ENCODE measurements at places on chromosomes 4 and X.

DNA sequence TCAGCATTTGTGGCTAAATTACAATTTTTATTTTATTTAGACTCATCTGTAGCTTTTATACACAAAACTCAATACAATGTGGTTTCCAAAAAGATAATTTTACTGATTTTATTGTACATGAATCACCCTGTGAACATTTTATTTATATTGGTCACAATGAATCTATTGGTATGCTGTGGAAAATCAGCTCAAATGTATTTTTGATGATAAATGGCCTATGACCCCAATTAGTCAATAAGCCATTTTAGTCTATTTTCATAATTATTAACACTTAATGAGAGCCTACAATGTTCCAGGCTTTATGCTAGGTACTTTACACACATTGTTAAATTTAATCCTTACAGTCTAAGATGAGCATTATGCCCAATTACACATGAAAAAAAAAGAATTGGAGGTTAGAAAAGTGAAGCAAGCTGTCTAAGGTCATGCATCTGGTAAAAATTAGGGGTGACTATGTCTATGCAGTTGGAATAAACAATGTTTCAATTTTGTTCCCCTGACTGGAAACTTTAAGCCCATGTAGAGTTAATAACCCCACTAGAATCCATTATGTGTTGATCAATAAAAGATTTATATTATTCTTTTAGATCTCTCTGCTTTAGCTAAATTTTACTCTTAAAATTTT lies 344.7 kb downstream of the PABPC4L start:
- no peak for DNase-seq

DNA sequence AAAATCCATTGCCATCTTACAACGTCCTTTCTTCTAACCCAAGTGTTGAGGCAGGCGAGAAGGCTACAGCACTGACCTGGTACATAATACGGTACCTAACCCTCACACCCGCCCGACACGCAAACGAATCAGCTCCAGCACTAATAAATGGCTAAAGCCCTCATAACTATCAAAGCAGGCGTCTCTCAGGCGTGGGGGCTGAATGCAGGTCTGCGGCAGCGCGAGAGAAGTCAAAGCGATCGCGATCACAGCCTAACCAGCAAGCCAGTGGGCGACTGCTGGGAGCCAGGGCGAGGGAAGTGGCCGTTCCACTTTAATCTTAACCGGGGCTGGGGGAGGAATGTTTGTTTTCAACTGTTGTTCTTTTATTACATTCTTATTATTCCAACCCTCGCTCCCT lies 1.5 kb downstream of the CDX4 start:
- no peak for DNase-seq

DNA sequence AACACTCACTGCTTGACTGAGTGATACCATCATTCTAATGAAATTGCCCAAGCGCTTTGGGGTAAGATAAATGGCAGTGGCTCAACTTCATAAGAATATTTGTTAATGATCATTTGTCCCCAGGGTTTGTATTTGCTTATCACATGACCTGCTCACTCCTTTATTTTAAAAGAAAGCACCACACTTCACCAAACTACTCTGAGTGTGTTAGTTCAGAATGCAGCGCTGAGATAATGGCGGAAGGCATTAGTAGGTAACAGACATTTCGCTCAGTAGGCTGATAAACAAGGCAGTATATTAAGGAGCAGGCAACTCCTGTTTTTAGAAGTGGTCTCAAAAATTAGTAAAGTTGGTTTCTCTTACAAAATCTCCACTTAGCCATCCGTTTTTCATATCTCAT lies 1.6 kb downstream of the SNX25 start:
- DNase-seq = no peak

DNA sequence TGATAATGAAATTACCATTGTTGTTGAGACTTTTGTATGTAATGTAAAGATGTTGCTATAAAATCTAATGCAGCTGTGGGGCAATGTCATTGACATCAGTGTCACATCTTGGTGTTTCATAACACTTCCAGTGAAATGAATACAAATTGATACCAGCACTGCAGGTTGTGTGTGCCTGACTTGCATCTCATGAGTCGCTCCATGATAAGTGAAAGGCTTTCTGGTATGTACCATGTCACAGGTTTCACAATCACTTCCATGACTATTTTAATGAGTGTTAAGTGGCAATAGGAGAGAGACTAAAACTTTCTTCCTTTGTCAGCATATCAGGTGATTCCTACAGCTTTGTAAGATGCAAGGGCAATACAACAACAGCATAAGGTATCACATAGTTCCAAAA lies 94.4 kb downstream of the ABCB7 start:
- no peak for DNase-seq

DNA sequence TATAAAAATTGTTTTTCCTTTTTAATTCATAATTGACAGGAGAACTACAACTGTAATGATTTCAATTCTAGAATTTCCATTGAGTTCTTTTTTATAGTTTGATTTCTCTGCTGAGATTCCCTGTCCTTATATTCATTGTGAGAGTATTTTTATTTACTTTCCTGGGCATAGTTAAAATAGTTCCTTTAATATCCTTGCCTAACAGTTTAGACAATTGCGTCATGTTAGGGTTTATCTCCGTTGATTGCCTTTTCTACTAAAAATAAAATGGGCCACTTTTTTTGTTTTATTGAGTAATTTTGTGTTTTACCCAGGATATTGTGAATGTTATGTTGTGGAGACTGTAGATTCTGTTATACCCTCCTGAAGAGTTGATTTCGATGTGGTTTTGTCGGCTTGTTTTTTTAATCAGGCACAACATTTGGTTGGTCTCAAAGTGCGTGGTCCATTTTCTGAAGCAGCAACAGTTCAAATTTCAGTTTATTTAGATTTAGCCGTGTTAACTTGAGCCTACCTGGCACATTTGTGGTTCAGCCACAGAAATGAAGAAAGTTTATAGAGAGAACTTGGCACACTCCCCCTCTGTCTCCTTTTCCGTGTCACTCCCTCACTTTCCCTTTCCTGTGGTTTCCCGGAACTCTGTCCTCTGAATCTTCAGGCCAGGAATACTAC lies 16.0 kb upstream of the PRRG1 start:
- no peak for DNase-seq

GRCh38 chr4:11343536-11343935 lies 85.2 kb downstream of the HS3ST1 start:
- DNase-seq = no peak

- no peak for DNase-seq
Observed at GRCh38 chr4:44186096-44186849, 262.3 kb downstream of the KCTD8 start.

- DNase-seq = no peak
Observed at GRCh38 chrX:2498781-2499302, 1.9 kb downstream of the DHRSX start.

DNA sequence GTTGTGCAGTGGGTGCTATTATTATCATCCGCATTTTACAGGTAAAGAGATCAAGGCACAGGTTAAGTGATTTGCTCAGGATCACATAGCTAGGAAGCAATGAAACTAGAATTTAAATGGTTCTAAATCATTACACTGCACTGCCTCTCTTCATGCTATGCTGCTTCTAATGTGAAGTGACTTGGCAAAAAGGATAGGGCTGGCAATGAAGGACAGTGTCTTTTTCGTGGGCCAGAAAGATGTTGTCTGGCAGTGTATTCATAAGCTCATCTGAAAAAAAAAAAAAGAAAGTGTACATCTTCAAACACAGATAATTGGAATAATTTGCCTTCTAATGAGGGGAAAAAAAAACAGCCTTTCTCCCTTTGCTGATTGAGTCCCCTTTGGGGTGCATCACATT lies 132.2 kb upstream of the FUNDC1 start:
- DNase-seq = no peak

- DNase-seq = no peak
Observed at GRCh38 chr4:101064541-101065180, 282.7 kb downstream of the PPP3CA start.

- DNase-seq = no peak
Observed at GRCh38 chr4:99264927-99265326, 25.9 kb downstream of the ADH1A start.

GRCh38 chrX:68681443-68681941 lies 34.0 kb downstream of the STARD8 start:
- DNase-seq = no peak

- DNase-seq = no peak
Observed at GRCh38 chr4:39812500-39812899, 114.6 kb downstream of the UBE2K start.

GRCh38 chr4:4671774-4672349 lies 130.0 kb upstream of the STX18 start:
- no peak for DNase-seq

GRCh38 chrX:111505783-111506182 lies 5.7 kb upstream of the SERTM2 start:
- no peak for DNase-seq

DNA sequence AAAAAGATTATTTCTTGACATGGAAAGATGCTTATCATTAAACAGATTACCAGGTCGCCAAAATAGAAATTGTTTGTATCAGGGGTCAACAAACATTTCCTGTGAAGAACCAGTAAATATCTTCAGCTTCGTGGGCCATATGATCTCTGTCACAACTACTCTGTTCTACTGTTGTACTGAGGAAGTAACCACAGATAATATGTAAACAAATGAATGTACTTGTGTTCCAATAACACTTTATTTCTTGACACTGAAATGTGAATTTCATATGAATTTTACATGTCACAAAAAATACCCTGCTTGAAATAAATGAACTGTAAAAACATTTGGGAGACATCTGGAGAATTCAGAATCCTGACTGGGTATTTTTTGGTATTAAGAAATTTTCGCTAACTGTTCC lies 4.7 kb upstream of the FHL1 start:
- no peak for DNase-seq

GRCh38 chr4:34158878-34159277 lies 2085.4 kb downstream of the ARAP2 start:
- DNase-seq = no peak

DNA sequence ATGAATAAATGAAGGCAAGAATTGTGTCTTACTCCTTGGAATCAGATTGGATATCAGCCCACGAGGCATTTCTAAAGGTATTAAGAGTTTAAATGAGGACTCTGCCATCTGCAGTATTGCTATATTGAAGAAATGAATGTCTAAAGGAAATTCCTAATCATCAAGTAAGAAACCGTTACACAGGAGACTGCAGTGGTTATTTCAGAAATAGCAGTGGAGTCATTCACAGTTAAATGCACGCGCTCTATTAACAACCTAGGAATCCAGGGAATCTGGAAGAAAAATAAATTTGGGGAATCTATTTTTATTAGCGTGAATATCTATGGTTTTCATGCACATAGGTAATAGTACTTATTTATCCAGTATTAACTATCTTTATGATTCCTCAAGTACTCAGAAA lies 334.2 kb downstream of the TENM3 start:
- no peak for DNase-seq

DNA sequence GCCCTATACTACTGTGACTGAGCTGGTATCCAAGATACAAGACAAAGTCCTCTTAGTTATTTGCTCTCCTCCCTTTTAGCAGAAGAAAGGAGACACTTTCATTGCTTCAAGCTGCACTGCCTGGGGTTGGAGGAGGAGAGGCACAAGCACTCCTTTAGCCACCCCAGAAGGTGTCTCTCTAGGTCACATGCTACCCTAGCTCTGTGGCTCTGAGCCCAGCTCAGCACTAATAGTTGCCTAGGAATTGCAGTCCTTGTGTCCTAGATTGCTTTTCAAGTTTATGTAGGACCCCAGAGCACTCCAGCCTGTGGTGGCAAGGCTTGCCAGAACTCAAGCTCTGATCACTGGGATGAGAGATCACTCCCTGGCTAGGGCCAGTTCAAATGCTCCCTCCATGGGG lies 24.4 kb upstream of the LHFPL1 start:
- DNase-seq = no peak

DNA sequence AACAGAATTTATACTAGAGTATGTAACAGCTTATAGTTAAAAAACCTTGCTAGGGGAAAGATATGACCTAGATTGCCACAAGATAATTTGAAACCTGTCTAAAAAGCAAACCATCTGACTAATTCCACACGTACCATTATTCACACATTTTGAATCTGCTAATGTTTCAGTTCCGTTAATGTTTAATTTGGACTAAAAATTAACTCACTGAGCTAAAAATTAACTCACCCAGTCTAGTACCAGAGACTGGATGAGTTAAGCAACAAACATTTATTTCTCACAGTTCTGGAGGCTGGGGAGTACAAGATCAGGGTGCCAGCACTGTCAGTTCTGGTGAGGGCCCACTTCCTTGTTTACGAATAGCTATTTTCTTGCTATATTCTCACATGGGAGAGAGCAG lies 231.5 kb upstream of the DIAPH2 start:
- no peak for DNase-seq

DNA sequence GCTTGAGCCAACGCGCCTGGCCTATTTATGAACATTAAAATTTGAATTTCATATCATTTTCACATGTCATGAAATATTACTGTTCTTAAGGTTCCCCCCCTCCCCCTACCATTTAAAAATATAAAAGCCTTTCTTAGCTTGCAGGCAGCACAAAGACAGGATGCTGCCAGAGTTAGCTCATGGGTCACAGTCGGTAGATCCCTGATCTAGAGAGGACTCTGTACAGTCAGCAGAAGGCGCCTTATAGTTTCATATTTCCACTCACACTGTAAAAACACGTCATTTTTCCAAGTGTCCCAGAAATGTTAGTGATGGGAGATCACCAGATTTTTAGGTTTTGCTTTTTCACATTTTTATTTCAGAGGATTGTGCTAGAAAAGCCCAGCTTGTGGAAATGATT lies 12.2 kb downstream of the NOCT start:
- no peak for DNase-seq

DNA sequence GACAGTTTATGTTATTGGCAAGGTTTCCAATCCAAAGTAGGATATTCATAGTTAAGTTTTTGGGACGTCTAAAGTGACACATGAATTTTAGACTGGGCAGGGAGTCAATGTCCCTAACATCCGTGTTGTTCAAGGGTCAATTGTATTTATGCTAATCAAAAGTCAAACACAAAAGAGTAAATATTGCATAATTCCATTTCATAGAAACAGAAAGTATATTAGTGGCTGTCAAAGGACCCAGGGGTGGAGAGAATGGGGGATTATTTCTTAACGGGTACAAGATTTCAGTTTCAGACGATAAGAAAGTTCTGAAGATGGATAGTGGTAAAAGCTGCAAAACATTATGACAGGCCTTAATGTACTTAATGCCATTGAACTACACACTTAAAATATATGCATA lies 971.8 kb upstream of the AGA start:
- DNase-seq = no peak
